ENCODE measurements at places on chromosomes 7 and 10.
A peak's percentile ranks its signal among the peaks of the same experiment; 100 is the strongest.

- no peak for DNase-seq
Measured at GRCh38 chr10:44799966-44800365, 111.2 kb upstream of the TMEM72 start.

DNA sequence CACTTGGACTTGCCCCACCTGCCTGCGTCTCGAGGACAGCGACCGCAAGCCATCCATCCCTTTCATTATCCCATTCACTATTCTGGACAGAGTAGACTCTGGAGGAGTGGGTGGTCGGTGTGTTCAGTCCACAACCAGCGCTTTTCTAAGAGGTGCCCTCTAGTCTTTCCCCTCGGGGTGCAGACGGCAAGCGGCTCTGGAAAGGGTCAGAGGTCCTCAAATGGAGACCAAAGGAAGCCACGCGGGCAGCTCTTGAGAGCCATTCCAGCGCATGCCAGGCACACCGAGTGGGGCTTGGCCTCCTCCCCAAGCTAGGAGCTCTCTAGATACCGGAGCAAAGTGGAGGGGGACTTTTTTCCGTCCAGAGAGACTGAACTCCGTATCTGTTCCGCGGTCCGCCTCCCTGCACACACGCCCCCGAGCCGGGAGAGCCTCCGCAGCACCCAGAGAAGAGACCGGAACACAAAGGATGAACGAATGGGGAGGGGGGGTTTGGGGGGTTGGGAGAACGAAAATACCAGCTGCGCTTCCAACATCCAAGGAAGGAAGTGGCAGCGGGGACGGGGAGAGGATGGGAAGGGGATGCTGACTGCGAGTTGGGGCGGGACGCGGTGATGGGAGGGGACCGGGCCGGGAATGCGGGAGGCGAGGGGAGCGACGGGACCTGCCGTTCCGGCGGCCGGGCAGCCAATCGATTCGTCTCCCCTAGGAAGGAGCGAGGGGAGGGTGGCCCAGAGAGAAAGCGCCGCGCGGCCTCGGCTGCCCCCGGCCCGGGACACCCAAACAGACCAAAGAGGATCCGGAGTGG is 515 bp downstream of the GSDME start:
- peak; percentile 72 for DNase-seq

DNA sequence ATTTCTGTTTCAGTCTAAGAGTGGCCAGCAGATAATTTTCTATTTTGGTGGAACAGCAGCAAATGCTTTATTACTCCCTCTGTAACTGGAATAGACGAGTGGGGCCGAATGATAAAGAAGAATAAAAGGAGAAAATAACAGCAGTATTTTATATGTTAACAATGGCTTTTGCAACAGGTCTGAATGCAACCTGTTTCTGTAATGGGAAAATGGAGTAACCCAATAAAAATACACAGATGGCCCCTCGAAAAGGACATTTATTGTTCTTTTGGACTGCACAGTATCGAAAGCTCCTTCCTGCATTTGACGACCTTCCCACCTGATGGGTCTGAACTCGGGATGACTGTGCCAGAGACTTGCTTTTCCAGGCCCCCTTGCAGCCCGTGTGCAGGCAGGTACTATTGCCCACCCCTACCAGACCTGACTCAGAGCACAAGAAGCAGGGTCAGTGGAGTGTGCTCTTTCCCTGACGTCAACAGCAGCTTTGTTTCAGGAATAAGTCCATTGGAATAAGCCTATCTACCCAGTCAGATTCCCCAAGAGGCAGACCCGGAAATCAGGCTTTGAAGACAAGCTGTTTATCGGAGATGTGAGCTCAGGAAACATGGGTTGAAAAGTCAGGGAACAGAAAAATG is 306.5 kb upstream of the NEBL start:
- no peak for DNase-seq

DNA sequence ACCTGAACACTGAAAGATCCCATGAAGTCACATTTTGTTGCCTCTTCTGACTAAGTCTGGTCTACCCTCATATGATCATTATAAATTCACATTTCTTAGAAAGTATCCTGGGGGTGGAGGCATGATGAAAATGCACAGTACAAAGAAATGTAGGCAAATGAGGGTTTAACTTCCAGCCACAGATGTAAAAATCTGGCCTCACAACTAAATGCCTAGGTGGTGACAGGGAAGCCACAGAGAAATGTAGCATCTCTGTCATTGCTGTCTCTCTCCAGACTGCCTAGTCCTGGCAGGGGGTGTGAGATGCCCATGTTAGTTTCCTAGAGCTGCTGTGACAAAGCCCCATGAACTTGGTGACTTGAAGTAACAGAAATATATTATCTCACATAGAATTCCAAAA is 395.9 kb downstream of the SORCS3 start:
- no peak for DNase-seq

DNA sequence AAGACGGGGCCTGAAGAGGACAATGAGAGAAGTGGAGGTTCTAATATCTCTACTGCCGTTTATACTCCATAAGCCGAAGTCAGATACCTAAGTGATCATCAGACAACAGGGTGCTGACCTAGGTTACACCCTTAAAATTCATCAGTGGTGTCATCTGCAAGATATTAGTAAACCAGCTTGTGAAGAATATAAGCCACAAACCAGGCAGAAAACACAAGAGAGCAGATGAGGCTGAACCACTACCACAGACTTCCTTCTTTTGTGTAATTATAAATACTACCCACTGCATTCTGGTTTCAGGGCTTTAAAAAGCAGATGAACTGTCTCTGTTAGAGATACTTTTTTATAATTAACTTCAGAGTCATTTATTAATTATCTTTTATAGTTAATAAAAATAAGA is 69.0 kb upstream of the LRRC17 start:
- DNase-seq = no peak

Measured in RWPE2 (cell line).